ENCODE measurements at places on chromosomes 2 and 18.

GRCh38 chr2:152405206-152406118, 70.5 kb downstream of the FMNL2 start:
- no peak for DNase-seq

GRCh38 chr2:61141151-61141550, 20.8 kb upstream of the C2orf74 start:
- no peak for DNase-seq

DNA sequence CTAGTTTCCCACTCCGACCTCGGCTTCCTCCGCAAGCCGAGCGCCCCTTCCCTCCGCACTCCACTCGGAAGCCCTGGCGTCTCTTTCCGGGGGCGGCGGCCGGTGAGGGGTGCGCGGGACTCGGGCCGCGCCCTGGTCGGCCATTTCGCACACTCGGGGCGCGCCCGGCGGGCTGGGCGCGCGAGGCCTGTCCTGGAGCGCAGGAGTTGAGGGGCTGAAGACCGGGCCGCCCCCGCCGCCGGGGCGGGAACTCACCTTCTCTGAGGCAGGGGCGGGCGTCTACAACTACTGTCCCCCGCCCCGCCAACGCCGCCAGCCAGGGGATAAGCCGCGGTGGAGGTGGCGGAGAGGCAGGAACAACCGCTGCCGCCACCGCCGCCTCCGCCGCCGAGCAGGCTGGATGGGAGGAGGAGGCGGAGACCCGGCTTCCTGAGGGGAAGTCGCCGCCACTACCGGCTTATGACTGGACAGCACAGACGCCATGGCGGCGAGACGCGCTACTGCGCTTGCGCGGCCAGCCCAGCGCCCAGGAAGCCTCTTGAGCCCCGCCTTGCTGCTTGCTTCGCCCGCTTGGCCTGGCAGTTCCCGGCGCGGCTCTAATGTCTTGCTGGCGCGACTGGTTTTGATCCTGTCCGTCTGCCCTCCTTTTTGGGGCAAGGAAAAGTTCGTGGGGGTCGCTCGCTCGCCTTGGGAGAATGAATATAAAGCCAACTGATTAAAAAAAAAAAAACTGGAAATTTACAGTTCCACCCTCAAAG, at the start of gene KRCC1:
Gene KRCC1 (minus strand): TSS at position 413 of the 758 bp plus-strand sequence. CDS start 27,220 bp downstream, outside the sequence.
- peak; percentile 92 for DNase-seq

GRCh38 chr2:54635554-54636152, 87.8 kb upstream of the EML6 start:
- DNase-seq, result no peak

- DNase-seq, result no peak
These were observed 6.7 kb downstream of the COA5 start for GRCh38 chr2:98601532-98602132.

- DNase-seq, result no peak
These were observed 922 bp downstream of the HS1BP3 start for GRCh38 chr2:20649976-20650375.

DNA sequence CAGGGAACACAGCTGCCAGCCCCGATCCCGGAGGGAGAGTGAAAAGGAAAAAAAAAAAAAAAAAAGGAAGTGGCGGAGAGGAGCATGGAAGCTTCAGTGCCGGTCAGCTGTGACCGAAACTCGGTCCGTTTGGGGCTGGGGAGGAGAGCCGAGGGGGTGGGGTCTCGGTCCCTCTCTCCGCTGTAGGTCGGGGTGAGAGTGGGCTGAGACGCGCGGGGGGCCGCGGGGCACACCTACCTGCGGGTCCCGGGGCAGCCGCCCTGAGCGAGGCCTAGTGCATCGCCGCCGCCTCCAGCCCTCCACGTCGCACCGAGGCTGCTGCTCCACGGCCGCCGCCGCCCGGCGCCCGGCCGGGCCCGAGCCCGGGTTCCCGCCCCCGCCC, 536 bp downstream of the VPS54 start:
- peak; percentile 21 for DNase-seq

- DNase-seq, result no peak
These were observed 1195.7 kb upstream of the ZEB2 start for GRCh38 chr2:145715601-145716000.

- DNase-seq, result no peak
These were observed 89.6 kb downstream of the GBX2 start for GRCh38 chr2:236078297-236079255.

DNA sequence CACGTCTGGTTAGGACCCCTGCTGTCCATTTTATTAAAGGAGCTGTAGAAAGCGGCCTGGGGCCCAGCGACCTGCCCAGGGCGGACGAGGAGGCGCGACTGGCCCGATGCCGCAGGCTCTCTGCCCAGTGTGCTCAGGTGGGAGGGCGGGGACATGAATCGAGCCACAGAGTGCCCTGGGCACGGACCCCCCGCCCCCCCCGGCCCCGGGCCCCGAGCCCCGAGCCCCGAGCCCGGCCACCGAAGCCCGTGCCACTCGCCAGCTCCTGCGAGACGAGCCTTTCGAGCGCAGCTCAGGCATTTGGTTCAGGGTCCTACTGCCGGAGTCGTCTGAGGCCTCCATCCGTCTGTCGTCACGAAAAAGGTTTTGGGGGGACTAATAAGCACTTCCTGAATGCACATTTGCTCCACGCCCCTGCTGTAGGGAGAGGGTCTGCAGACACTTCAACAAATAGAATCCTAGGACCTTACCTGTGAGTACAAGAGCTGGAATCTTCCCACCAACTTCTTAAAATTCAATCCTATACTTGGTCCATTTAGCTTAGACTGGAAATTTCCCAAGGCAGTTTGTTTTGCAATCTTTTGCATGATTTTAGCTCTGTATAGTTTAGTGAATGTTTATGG, 602 bp upstream of the ADAM17 start:
- DNase-seq, result no peak

DNA sequence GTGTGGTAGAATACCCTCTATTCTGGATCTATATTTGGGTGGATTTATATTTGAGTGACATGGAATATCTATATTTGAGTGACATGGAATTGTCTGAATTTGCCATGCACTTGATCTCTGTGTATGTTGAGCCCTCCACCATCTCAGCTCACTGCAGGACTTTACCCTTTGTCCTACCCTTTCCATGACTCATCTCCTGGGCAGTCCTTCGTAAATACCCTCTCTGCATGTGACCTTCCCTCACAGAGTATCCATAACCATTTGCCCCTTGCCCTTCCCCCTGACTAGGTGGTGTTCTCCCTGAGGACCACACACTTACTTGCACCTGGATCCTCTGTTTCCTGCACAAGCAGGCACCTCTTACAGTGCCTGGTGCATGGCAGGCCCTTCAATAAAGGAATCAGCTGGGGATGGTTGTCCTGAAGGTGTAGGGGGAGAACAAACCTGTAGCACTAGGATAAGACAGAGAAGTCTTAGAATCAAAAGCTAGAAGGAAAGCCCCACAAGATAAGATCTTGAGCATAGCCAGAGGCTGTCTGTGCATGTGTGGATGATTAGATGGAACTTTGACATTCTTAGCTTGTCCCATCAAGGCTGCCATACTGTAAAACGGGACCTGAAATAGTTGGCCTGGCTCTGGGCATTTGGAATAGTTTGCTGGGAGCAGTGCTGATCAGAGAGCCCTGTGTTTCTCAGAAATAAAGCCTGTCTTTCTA, 230.4 kb downstream of the FHOD3 start:
- DNase-seq, result no peak

DNA sequence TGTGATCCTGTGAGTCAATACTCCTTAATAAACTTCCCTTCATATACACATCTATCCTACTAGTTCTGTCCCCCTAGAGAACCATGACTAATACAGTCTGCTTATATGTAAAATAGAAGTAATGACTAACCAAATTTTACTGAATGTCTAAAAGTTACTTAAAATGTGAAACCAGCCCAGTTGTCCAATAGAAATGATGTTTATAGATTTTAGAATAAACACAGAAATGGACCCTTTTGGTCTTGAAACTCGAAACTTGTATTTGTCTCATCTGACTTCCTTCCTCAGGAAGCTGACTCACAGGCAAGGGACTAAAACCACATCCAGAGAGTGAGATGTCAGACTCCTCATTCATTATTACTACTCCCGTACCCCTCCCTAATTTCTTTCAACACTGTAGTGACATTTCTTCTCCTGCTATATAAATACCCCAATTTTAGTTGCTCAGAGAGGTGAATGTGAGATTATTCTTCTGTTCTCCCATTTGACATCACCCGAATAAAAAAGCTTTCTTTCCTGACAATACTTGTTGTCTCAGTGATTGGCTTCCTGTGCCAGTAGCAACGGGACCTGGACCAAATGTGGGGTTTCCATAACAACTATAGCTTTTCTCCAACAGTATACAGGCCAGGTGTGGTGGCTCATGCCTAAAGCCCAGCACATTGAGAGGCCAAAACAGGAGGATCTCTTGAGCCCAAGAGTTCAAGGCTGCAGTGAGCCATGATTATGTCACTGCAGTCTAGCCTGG, 486.0 kb downstream of the ERBB4 start:
- DNase-seq, result no peak

GRCh38 chr2:103484906-103485305, 723.1 kb downstream of the TMEM182 start:
- DNase-seq, result no peak

GRCh38 chr2:223854741-223855140, 17.4 kb upstream of the AP1S3 start:
- no peak for DNase-seq

DNA sequence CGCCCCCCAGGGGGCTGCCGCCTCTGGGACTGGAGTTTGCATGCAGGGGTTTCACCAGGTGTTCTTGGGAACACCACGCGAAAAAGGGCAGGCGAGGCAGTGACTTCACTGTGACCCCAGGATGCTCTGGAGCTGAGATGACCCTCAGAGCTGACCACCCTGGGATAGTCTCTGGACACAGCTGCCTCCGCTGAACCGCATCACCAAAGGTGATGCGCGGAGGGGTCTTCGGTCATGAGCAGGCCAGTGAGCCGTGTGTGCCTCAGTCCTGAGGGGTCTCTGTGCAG, 17.5 kb downstream of the GPR35 start:
- no peak for DNase-seq

- no peak for DNase-seq
These were observed 81.5 kb upstream of the LYPD6B start for GRCh38 chr2:148957023-148957422.
